SW 1271 (cell line): ENCODE measurements at places on chromosomes 3 and 15.
A peak's percentile ranks its signal among the peaks of the same experiment; 100 is the strongest.

DNA sequence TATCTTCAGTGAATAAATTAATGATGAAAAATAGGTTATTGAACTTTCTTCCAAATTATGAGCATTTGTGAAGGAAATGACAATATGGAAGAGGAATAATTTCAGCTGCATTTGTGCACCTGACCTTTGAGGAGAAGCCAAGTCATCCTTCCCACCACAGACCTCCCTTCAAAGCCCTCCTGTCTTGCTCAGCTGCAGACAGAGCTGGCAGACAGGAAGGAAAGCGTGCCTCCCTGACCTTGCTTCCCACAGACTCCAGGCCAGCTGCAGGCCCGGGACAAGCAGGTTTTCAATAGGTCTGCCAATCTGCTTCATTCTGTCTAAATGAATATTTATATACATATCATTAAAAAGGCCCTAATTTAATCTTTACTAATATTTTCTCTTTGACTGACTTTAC is 152.9 kb upstream of the RBMS3 start:
- no peak for DNase-seq

GRCh38 chr3:114659109-114660061 is 365.6 kb downstream of the TIGIT start:
- DNase-seq = no peak

DNA sequence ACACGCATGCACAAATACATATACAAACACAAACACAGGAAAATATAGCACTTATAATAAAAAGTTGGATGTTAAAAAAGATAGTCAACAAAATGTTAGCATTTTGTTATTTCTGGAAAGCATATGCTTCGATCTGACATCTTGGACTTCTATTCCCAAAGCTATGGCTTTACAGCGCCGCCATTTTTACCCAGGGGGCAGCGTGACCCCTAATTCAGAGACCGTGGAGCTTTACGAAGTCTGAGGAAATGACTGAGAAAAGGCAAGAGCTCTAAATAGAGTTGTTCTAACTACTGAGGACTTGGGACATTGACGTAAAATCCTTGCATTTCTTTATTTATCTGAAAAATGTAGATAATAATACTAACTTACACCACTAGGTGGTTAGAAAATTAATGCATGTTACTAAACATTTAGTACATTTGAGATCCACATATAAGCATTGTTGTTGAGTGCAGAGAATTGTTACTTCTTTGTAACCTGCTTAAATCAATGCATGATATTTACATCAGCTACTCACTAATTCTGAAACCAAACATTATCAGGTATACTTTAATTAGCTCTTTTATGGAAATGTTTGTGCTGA is 155.4 kb downstream of the TP63 start:
- DNase-seq = no peak

- DNase-seq = no peak
Measured at GRCh38 chr3:178777718-178778411, 241.6 kb downstream of the KCNMB2 start.

- DNase-seq = no peak
Measured at GRCh38 chr3:26560081-26560480, 62.5 kb upstream of the LRRC3B start.

GRCh38 chr3:105653166-105653565 is 215.6 kb downstream of the CBLB start:
- DNase-seq = no peak

DNA sequence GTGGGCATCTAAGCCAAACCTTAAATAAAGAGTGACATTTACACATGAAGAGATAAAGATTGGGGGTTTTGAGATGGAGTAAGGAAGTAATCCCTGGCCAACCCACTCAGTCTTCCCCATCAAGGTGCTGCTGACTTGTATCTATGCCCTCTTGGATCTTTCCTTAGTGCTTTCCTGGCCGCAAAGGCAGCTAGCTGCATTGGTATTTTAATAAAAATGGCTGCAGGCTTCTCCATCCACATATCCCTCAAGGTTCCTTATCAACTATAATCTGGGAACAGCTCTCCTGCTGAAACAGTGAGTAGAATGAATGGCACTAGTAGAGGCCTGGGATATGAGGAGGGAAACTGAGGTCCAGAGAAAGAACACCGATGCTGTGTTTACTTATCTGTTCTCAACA is 122.2 kb upstream of the ANKRD28 start:
- DNase-seq = no peak

- DNase-seq = no peak
Measured at GRCh38 chr3:12444582-12445471, 39.5 kb upstream of the TSEN2 start.

GRCh38 chr3:137471130-137471529 is 293.0 kb upstream of the SOX14 start:
- DNase-seq = no peak

DNA sequence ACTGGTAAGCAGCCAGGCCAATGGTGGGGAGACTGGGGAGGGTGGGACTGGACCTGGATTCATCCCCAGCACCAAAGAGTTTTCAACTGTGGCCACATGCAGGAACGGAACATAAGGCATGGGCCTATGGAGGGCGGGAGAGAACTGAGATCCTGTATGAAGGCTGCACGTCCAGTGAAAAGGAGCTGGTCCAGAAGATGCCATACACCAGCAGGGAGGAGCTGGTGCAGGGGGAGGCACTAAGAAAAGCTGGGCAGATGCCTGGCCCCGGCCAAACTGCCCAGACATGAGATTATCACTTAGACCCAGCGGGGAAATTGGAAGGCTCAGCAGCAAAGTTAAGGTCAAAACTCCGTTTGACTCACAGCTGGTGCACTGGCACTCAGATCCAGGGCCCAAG is 58.1 kb upstream of the MCF2L2 start:
- no peak for DNase-seq

GRCh38 chr15:97522347-97522746 is 438.2 kb upstream of the ARRDC4 start:
- no peak for DNase-seq

GRCh38 chr3:65667963-65668362 is 370.8 kb downstream of the MAGI1 start:
- no peak for DNase-seq

- DNase-seq = no peak
Measured at GRCh38 chr3:193835414-193835813, 242.4 kb downstream of the OPA1 start.

DNA sequence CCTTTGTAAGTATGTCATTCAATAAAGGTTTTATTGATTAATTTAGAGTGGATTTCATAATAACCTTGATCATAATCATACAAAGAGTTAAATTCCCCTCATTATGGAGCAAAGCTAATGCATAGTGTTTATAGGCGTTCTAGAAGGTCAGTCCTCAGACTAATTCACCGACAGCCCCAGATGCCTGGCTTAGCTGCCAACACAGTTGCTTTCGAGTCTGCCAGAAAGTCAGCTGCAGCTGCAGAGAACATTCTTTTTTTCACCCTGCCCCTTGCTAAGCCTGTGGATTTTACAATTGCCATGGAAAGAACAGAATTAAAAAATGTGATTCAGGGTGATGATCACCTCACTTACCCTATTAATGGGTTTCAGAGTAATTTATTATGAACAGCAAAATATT is 21.2 kb downstream of the CADM2 start:
- no peak for DNase-seq

GRCh38 chr3:10514407-10515069 is 9.2 kb upstream of the ATP2B2 start:
- DNase-seq = no peak

DNA sequence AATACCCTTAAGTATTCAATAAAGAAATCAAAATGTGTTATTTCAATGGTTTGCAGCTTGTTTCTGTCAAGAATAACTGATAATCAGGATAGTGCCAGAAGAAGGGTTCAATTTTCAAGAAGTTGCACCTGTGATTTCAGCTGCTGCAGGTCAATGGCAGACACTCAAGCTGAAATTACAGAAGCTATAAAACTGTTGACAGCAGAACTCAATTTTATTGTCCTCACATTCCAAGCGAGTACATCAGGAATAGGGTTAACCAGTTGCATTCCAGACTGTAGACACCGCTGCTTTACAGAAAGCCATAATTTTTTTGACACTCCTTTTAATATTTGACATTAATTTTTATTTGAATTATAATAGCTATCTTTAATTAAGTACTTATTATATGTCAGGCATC is 364.1 kb downstream of the CGGBP1 start:
- DNase-seq = no peak

- DNase-seq = no peak
Measured at GRCh38 chr15:39613271-39613670, 32.4 kb downstream of the THBS1 start.

- no peak for DNase-seq
Measured at GRCh38 chr3:38723569-38724391, 74.3 kb upstream of the SCN5A start.

GRCh38 chr3:126083138-126083445 is 832 bp downstream of the SLC41A3 start:
- peak; percentile 29 for DNase-seq

DNA sequence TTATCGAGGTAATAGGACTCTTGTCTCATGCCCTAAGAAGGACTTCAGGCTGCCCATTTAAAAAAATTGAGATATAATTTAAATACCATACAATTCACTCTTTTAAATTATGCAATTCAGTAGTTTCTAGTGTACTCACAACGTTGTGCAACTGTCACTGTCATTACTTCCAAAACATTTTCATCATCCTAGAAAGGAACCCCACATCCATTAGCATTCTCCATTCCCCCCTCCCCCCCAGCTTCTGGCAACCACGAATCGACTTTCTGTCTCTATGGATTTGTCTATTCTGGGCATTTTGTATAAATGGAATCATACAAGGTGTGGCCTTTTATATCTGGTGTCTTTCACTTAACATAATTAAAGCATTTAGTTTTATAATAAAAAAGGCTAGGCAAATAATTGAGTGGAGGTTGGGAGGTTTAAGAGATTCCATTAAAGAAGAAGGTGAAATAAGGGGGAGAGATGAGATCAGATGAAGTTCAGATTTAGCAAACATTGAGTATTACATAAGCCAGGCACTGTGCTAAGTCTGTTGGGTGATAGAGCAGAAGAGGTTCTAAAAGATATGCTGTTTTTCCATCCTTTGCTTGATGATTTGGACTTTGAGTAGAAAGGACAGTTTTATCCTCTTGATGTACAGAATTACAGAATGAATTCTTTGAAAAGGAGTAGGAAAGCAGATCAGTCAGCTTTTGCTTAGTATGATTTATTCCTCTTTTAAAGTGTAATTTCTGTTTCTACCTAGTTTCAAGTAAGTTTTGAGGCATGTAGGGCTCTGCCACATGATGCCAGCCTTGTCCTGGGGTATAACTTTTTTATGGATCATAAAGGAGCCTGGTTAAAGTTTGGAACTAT is 36.3 kb downstream of the UBE2E2 start:
- no peak for DNase-seq

- no peak for DNase-seq
Measured at GRCh38 chr3:143472731-143473523, 353.4 kb downstream of the CHST2 start.

GRCh38 chr3:74059923-74060600 is 435.3 kb upstream of the PDZRN3 start:
- DNase-seq = no peak

DNA sequence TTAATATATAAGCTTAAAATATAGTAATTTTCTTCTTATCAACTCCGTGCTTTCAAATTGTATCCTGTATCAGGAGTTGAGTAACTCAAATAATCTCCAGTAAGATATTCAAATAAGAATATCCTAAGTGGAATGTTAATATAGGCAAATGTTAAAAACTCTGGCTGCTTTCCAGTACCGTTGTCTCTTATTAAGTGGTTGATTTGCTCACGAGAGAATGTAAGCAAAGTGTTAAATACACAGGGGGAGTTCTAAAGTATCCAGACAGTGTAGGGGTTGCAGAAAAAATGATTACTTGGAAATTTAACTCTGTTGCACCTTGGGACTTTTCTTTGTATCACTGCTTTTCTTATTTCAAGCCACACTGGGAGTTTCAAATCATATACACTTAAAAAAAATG is 478.9 kb upstream of the TBL1XR1 start:
- no peak for DNase-seq

DNA sequence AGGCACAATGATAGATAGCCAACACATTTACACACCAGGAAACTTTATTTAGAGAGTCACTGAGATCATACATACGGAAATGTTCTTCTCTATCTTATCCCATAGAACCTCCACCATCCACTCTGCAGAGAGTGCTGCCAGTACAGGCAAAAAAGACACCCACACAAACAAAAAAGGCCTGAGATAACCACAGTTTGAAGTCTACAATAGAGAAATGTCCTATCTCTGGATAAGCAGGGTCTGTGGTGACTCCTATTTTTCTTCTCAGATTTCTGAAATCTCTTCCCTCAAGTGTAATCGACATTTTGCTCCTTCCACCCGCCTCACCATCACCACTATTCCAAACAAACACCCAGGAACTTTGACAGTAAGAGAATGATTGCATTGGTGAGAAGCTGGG is 413.9 kb upstream of the NR2F2 start:
- no peak for DNase-seq

GRCh38 chr3:86708893-86709292 is 282.1 kb downstream of the VGLL3 start:
- no peak for DNase-seq

DNA sequence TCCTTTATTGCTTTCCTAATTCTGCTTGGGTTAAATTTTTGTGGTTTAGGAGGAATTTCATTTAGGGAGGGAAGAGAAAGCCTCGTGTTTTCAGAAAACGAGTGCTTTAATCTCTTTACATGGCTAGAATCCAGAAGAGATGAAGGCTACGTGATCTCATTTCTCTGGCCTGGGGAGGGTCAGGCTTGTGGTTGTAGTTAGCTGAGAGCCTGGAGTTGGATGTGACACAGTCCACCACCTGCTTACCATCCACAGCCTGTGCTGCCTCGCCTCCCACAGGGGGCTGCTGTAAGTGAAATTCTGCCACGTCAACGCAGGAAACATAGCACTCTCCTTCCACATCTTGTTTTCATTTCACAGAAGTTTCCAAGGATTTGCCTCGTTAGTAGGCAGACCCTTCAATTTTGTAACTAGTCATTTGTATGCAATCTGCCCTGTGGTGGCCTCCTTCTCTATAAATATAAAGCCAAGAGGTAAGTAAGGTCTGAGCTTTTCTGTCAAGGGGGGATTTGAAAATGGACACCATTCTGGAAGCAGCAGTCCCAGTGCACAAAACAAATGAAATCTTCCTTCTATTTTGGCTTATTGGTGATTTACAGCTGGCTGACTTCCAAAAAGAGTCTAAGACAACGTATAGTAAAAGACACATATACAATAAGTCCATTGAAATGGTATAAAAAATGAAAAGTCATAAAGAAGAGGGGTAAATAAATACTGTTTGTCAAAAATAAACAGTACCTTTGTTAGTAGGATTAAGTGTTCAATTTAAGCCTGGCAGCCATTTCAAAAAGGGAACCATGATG is 3.4 kb downstream of the GXYLT2 start:
- DNase-seq = peak; percentile 11

- DNase-seq = no peak
Measured at GRCh38 chr3:187841560-187841959, 96.3 kb upstream of the BCL6 start.

- no peak for DNase-seq
Measured at GRCh38 chr3:120670576-120670975, 11.5 kb downstream of the HGD start.

- DNase-seq = peak; percentile 5
Measured at GRCh38 chr15:62994975-62995681, 47.4 kb upstream of the TPM1 start.

DNA sequence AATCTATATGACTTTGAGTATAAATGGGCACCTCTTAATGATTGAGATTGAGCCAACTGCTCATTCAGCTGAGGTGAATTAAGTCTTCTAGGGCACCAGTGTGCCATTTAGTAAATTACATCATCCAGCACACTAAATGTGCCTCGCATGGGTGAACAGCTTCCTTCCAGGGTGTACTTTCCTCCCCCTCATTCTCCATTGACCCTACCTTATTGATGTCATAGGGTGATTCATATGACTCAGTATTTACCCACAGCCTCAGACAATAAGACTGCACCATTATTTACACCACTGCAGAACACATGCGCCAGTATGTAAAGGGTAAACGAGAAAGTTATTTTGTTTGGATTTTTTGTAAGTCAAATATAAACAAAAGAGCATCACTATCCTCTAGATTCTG is 185.2 kb upstream of the ARL6 start:
- no peak for DNase-seq
